ENCODE measurements at places on chromosomes 5 and 9.
A peak's percentile ranks its signal among the peaks of the same experiment; 100 is the strongest.

DNA sequence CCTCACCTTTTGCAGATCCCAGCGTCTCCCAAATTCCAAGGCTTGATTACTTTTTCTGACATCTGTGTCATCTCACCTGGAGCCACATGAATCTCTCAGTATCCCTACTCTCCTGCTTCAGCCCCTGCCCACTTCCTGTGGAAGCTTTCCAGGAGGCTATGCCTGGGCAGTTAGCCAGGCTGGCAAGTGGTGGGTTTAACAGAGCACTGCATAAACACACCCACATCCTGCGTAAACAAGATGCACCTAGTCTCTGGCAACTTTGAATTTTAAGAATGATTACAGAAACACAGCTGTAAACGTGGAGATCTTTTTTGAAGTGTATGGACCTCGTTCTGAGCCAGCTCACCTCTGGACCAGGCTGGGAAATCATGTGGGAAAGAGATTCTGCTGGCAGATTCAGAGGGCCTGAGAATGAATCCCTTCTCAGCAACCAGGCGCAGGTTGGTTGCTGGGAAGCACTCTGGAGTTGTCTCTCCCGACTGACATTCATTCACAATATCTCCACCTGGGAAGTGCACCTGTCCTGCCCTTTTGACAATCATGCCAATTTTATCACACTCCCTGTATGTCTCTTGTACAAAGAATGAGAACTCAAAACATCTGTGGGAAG lies 55.7 kb upstream of the FANCC start:
- DNase-seq, result no peak

GRCh38 chr5:98099448-98100105 lies 673.9 kb upstream of the RGMB start:
- DNase-seq, result peak; percentile 35

DNA sequence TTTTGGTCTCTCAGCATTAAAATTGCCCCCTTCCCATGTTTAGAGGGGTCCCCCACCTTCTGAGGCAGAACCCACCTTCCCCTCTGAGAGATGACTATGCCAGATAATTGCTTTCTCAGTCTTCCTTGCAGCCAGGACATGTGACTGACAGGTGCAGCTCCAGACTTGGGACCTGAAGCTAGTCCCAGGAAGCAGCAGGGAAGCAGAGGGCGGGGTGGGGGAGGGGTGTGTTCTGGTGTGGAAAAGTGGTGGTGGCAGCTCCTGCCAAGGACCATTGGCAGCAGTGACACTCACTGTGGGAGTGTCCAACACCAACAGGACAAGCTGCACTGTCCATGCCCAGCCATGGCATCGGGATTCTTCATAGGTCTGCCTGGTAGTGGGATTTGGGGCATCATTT lies 2.3 kb downstream of the EIF4E1B start:
- DNase-seq, result no peak

DNA sequence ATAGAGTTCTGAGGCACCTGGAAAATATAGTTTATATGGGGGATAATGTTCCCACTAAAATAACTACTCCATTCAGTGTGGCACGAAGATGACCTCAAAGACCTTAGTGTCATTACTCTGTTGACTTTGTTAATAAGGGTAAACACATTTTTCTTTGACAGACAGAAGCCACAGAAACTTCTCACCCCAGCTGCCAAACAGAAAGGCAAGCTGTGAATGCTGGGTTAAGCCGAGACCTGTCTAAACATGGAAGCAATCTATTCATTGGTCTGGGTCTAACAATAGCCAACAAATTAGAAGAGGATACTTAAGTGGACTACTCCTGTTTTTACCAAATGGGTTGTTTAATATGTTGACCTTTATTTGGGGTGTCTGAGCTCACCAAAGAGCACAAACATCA lies 171.4 kb downstream of the TLE1 start:
- no peak for DNase-seq
